ENCODE measurements at places on chromosomes 7 and 10.

GRCh38 chr10:75602341-75602740, 170.9 kb downstream of the LRMDA start:
- DNase-seq, result no peak

- DNase-seq, result no peak
Measured at GRCh38 chr7:105934572-105935185, 28.4 kb upstream of the CDHR3 start.

DNA sequence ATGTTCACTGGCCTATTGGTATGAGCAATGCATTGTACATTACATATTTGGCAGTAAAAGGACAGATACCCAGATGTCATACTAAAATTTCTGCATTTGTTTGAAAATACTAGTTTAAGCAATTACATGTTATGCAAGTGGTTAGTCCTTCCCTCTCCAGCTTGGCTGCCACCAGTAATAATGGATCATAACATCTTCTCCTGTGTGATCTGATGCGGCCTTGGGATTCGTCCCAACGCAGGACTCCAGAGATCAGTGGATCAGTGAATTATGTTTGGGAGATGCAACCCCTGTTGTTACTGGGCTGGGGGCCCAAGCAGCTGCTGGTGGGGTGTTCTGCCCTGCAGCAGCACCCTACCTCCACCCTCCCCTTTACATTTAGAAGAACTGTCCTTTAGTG, 11.2 kb upstream of the PDK4 start:
- DNase-seq, result no peak

DNA sequence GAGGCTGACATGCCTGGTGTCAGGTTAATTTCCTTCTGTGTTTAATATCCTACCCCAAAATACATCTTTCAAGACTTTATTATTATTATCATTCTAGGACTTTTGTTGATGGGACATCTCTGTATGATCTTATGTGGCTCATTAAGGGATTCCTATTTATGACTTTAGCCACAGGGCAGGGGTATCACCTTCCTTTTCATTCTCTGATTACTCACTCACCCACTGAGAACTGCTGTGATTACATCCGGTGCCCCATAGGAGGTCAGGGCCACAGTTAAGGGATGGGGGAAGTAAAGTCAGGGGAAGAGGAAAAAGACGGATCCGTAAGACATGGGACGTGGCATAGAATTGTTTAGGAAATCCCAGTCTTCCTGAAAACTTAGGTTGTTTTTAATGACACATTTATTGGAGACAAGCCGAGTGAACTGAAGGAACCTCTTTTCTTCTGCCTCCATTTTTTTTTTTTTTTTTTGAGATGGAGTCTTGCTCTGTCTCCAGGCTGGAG, 61.0 kb upstream of the PITRM1 start:
- DNase-seq, result no peak

GRCh38 chr7:55515569-55516279, 56.6 kb downstream of the VOPP1 start:
- no peak for DNase-seq

- DNase-seq, result no peak
Measured at GRCh38 chr10:20686015-20686635, 211.0 kb downstream of the NEBL start.

GRCh38 chr10:93573051-93573909, 6.8 kb downstream of the FFAR4 start:
- no peak for DNase-seq

- DNase-seq, result no peak
Measured at GRCh38 chr7:45080265-45080957, 8.4 kb downstream of the NACAD start.

GRCh38 chr10:60390224-60390626, 550 bp upstream of the ANK3 start:
- no peak for DNase-seq

DNA sequence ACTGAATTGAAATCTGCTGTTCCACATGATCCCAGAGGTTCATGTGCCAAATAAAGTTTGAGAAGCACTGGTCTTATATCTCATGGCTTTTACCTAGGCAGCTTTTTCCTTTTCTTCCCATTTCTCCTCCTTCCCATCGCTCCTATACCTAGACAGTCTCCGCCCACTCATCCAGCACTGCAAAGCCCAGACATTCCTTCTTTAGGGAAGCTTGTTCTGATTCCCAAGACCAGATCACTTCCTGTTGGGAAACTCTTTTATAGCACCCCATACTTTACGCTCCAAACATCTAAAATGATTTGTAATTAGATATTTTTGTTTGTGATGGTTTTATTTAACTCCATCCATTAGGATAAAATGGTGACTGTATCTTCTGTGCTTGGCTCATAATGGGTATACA, 75.9 kb downstream of the BMPER start:
- DNase-seq, result no peak
